ENCODE measurements at places on chromosomes 3 and 15.

- DNase-seq: no peak
These were observed 737.6 kb downstream of the EPHA3 start for GRCh38 chr3:89845053-89845452.

DNA sequence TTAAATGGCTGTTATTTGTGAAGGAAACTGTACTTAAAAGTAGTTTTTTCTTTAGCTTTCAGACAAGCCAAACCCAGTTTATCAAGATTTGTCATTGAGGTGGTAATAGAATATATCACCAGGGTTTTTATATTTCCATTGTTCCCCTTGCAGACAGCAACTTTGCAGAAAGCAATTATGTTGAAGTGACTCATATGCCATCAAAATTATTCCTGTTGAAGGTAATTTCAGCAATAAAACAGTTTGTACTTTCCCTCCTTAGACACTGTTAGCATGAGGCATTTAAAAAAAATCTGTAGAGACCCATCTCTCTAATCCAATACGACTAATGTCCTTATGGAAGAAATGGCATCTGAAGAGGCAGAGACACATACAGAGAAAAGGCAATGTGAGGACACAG, 219.0 kb downstream of the NFKBIZ start:
- DNase-seq: no peak

GRCh38 chr3:45682311-45682710, 6.9 kb upstream of the SACM1L start:
- no peak for DNase-seq

- no peak for DNase-seq
These were observed 66.5 kb downstream of the GABRG3 start for GRCh38 chr15:27037501-27037900.

DNA sequence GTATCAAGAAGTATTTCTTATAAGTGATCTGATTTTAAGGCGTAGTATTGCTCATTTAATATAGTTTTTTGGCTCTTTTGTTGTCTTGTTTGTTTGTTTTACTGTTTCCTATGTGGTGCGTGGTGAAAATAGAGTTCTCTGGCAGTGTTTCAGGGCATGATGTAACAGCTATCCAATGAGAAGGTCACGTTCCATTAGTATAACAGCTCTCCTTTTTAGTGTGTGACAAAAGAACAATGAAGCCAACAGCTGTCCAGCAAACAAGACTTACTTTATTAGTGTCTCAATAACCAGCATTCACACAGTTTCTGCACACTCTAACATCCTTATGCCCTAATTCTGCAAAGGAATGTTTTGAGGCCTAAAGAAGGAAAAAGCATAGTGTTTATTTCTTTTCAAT, 127.9 kb downstream of the SLC25A26 start:
- DNase-seq: no peak

DNA sequence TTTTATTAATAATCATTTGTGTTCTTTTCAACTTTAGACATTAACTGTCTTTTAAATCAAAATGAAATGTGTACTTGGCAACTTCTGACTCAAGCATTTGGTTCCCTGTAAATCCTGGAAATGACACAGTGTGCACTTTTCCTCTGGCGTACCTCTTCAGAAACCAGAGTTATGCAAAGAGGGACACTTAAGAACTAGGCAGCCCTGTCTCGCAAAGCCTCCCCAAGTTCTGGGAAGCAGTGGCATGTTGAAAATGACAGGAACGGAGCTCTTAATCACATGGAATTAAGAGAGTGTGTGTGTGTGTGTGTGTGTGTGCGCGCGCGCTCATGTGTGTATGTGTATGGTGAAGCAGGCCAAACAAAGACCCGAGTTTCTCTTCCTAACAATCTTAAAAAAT, 707.4 kb downstream of the MECOM start:
- DNase-seq: no peak
